ENCODE measurements at places on chromosomes 7 and 10.

GRCh38 chr7:28790467-28790866 is 167.7 kb downstream of the TRIL start:
- no peak for DNase-seq

DNA sequence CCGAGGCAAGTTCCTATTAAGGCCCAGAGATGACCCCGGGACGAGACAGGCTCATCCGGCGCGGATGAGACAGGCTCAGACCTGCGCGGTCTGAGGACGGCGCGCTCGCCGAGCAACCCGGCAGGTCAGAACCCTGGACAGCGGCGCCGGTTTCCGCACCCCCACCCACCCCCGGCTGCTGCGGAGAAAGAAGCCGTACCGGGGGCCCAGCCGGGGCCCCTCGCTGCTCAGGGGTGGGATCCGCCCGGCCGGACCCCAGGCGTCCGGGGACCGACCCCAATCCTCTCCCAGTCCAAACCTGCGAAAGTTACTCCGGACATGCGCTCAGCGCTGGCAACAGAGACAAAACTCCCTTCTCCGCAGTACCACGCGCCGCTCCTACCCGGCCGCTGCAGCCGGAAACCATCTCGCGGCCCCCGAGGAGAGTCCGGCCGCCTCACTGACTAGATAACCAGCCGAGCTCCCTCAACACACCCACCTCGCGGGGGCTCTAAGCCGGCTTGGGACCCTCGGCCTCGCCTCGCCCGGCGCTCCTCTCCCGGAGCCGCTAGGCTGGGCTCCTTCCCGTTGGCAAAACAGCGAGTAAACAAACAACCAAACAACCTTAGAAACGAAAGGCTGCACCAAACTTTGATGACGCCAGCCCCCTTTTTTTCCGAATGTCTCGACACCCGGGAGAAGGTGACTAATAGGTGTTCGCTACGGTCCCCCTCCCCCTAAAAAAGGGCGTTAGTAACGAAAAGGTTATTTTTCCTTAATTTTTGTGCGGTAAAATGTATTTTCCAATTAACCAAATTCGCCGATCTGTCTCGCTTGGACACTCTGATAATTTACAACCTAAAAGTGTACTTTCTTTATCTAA is 2.3 kb upstream of the DRGX start:
- DNase-seq: peak; percentile 46

GRCh38 chr10:29243750-29244149 is 45.1 kb upstream of the LYZL1 start:
- no peak for DNase-seq

- no peak for DNase-seq
Measured at GRCh38 chr7:90788052-90788451, 191.9 kb downstream of the CDK14 start.

DNA sequence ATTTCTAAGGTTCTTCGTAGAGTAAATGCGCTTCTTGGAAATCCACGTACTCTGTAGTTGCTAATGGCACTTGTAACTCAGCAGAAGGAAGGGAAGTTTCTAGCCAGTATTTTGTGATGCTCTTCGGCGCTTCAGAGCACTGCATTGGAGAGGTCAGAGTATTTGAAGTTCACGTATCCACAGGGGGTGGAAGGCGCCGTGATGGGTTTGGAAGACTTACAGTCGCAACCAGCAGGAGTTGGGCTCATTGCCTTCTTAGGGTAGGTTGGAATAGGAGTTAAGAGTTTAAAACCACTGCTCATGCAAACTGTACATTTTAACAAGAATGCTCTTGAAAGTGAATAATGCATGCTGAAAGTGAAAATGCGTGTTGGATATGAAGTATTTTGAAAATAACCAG is 49.1 kb downstream of the SHH start:
- DNase-seq: no peak

DNA sequence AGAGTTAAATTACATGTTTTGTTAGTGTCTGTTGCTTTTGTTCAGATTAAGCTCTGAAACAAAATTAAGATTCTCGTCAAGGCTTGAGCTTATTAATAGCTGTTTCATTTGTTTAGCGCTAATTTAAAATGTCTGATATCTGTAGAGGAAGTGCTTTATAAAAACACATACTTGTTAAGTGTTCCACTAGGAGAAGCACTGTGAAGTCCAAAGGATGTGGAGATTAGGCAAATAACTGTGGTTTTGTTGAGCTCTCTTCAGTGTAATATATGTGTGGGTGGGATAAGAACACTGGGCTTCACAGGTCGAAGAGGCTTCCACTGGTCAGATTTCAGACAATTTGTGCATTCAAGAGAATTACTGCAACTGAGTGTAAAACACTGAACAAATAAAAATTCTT is 242.0 kb downstream of the AUTS2 start:
- no peak for DNase-seq

DNA sequence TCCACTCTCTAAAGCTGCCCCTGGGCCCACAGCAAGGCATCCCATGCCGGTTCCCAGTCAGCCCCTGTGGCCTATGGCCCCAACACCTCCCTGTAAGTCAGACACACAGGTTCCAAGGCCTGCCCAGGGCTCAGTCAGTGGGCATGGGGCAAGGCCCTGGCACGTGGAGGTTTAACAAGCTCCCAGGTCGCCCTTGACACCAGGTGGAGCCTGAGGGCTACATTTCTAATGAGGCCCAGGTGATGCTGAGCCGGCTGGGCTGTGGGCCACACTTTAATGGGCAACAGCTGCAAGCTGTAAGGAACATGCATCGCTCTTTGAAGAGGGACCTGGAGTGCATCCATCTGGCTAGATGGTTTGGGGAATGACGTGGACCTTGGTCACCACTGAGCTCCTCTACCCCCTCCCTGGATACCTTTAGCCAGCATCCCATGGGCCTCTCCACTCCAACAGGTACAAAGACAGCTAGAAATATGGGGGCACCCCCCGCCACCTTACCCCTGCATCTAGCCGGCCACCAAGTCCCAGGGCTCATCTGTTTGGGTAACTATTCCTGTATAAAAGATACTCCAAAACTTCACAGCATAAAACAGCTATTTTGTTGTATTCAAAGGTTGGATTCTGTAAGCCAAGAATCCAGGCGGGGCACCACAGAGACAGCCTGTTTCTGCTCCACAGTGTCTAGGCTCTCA is 122.5 kb downstream of the OAT start:
- no peak for DNase-seq

- DNase-seq: no peak
Measured at GRCh38 chr7:64611717-64612116, 48.8 kb upstream of the ZNF680 start.

DNA sequence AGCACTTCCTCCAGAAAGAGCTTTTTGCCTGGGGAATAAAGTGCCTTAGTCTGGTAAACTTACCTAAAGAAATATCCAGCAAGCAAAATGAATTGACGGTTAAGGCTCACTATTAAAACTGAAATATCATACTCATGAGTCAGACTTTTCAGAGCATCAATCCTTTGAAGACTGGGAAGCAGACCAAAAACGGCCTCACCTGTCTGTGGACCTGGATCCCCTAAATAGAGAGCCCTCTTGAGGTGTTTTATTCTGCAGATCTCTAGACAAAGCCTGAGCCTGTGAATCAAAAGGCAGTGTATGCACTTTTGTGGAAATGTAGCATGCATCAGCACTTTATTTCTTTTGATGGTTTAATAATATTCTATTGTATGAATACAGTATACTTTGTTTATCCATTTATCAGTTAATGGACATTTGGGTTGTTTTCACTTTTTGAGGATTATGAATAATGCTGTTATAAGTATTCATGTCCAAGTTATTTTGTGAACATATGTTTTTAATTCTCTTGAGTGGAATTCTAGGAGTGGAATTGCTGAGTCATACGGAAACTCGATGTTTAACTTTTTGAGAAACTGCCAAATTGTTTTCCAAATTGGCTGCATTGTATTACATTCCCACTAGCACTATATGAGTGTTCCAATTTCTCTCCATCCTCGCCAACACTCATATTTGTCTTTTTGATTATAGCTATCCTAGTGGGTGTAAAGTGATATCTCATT is 449.0 kb upstream of the IGFBP3 start:
- no peak for DNase-seq

GRCh38 chr7:134789967-134790685 is 10.7 kb downstream of the CALD1 start:
- DNase-seq: no peak

GRCh38 chr7:28361551-28361950 is 50.8 kb upstream of the CREB5 start:
- DNase-seq: no peak

- DNase-seq: no peak
Measured at GRCh38 chr7:156505876-156506275, 134.7 kb upstream of the RNF32 start.

DNA sequence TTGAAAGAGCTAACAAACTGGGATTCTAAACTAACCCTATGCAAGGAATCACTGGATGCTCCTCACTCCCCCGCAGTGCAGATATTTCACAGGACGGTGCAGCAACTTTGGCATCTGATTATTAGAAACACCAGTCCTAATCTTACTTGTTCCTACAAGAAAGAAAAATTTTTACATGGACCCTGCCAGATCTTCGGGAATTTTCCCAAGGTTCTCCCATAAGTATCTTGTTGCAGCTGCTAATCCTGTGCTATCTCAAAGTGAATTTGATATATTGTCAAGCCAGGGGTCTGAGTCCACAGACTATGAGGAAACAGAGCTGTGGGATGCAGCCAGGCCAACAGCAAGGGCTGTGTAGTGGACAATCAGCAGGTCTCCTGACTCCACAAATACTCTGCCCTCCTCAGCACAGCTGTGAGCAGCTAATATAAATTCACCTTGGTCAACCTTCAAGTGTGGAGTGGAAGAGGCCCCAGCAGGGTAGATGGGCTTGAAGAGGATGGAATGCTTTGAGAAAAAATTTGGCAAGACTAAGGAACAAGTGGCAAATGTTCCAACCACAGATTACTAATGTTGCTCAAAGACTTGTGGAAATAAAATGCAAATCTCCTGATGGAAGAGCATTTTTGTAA is 25.6 kb downstream of the VSTM4 start:
- DNase-seq: no peak

- DNase-seq: no peak
Measured at GRCh38 chr7:139613971-139614411, 90.5 kb downstream of the CLEC2L start.

GRCh38 chr7:36305648-36306047 is 84.0 kb upstream of the ANLN start:
- DNase-seq: no peak

DNA sequence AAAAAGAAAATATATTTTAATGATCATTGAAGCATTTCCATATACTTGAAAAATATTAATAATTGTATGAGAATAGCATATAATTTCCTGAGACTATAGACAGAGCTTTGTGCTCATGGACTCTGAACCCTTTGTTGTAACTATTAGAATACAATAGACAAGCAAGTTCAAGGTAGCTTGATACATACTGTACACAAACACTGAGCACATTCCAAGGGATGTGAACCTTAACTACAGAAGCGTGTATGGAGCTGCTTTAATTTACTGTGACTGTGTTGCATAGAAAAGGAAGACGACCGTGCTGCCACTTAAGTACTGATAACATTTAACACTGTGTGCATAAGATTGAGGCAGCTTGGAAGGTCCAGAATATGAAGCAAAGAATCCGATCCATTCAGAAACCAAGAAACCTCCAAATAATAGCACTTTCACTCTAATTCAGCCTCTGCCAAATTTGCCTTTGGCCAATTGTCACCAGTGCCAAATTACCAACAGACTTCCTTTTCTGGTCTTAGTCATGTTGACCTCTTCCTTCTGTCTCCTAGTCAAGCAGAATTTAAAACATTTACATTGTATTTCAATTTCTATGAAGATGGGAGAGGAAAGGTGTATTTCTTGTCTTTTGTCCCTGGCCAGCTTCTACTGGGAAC is 566.1 kb upstream of the GALNT17 start:
- no peak for DNase-seq

DNA sequence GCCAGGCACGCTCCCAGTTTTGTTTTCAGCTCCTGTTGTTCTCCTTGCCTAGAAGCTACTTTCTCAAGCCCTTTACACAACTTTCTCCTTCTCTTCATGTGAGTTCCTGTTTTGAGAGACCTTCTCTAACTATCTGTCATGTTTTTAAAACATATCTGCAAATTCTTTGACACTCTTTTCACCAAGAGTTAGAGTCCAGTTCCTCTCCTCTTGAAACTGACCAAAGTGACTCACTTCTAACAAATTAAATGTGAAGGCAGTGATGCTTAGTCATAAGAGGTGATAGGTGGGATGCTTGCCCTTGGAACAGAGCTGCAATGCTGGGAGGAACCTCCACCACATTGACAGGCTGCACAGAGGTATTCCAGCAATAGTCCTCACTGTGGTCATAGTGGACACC is 25.3 kb downstream of the ZSCAN25 start:
- no peak for DNase-seq

- no peak for DNase-seq
Measured at GRCh38 chr10:33006342-33006887, 48.4 kb upstream of the ITGB1 start.

DNA sequence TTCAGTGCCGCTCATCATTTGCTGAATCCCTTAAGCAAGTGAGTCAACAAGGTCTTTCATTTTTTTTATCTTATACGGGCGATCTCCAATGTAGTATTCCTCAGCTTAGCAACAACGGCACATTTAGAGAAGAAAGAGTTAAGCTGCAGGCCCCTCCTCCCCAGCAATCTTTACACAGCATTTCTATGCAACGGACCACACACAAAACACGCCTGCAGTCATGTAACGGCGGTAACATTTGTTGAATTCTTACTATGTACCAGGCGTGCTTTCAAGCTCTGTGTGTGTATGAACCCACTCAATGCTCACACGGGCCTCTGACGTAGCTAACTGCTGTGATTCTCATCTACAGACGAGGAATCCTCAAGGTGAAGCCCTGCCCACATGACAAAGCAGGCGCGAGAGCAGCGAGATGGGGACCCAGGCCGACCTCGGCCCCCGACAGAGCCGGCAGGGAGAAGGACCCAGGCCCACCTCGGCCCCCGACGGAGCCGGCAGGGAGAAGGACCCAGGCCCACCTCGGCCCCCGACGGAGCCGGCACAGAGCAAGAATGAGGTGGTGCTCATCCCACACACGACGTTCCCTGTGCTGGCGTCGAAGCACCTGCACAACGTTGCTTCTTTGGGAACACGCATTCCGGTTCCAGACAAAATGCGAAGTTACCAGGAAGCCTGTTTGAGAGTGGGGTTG is 240.7 kb downstream of the ZMYND11 start:
- no peak for DNase-seq

GRCh38 chr7:95549818-95550529 is 46.3 kb downstream of the PDK4 start:
- DNase-seq: no peak

DNA sequence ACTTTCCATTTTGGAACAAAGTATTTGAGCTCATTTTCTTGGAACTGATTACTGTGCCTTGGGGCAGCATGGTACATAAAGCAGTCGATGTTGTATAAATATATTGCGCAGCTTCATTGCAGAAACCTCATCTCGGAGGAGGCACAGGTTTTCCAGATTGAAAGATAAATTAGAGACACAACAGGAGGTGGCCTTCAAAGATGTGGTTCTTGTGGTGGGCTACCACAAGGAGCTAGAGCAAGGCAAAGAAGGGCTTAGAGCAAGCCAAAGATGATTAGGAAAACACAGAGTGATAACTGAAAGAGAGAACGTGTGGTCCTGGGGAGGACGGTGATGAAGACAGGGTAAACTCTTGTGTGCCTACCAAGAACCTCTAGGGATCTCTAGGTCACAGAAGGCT is 169.1 kb upstream of the TNS3 start:
- DNase-seq: no peak

Data from CD4-positive, alpha-beta T cell treated with Interleukin-17A for 4 hours (primary cell).